ENCODE measurements at places on chromosomes 16 and 17.

- DNase-seq: no peak
Observed at GRCh38 chr17:72407336-72407909, 286.6 kb downstream of the SOX9 start.

DNA sequence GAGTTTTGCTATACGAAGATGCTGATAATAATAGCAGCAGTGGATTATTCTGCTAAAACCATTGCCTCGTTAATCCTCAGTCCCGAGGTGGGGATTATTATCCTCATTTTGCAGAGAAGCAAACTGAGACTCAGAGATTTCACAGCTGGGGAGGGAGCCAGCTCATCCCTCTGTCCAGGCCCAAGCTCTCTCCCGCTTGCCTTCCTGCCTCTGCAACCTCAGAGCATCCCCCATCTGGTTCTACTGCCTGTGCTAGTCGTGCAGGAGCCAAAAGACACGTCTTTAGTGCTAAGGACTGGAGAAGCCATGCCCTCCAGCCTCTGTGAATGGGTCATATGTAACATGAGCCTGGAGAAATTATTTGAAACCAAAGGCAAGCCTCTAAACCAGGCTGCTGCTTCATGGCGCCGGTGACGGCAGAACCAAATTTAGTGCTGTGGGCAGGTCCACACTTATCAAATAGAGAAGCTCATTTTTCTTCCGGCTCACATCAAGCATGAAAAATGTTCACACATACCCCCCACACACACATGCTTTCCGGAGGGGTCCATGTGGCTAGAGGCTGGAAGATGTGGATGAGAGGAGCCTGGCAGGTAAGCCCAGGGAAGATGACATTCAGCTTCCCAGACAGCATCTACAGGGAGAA, 13.5 kb downstream of the MAPT start:
- DNase-seq: no peak

GRCh38 chr16:68470461-68471150, 22.3 kb upstream of the SMPD3 start:
- DNase-seq: no peak

GRCh38 chr17:35749560-35750412, 3.3 kb downstream of the GAS2L2 start:
- DNase-seq: no peak

DNA sequence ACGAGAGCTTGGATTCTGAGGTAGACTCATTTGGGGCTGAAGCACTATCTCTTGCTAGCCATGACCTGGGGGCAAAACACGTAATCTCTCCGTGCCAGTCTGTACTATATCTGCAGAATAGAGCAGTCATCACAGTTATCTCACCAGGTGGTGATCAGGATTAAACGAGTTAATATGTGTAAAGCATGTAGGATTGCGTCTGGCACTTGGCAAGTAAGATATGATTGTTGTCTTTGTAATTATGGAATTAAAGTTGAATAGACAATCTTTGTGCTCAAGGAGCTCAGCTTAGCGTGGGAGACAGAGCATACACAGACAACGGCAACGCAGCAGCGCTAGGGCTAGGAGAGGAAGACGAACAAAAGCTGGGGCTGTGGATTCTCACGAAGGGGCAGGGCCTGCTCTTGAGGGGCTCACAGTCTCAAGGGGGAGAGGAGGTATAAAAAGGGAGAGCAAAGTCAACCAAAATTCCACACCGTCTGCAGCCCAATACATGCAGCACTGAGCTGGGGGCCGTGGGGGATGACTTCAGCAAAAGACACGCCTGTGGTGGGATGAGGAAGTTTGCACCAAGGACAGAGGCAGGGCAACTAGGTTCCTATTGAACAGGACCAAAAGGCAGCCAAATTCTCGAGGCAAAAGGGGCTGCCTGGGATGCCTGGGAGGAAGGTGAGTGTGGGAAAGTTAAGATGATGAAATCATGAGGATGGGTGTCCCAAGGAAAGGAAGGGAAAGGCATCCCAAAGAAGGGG, 68.6 kb downstream of the SDK2 start:
- DNase-seq: no peak

All from activated CD4-positive, alpha-beta T cell treated with anti-CD3 and anti-CD28 coated beads for 1 hour (primary cell).